ENCODE measurements at places on chromosomes 7 and 10.

- DNase-seq, result no peak
These were observed 151.6 kb upstream of the TBX20 start for GRCh38 chr7:35405461-35405860.

DNA sequence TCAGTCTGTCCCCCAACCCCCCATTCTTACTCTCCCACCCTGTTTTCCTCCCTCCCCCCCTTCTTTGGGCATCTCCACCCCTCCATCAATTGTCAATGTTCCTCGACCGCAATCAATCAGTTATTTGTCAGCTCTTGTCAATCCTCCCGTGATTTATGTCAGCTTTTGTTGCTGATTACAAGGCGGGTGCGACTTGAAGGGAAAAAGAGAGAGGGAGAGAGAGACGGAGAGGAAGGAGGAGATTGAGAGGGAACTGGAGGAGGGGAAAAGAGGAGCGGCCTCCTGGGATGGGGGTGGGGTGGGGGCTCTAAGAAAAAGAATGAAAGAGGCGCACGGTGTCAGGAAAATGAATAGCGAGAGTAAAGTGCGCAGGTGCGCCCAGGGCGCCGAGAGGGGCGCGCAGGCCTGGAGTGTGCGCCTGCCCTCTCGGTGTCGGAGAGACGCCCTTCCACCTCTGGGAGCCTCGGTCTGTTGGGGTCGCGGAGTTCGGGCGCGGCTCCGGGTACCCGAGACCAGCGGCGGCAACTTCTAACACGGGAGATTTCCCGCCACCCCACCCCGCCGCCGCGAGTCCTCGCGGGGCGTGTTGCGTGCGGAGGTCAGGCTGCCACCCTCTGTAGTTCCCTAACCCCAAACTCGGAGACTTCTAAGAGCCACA is 1.1 kb upstream of the ZNF503 start:
- no peak for DNase-seq

- no peak for DNase-seq
These were observed 103.2 kb upstream of the WAC start for GRCh38 chr10:28429573-28430216.

DNA sequence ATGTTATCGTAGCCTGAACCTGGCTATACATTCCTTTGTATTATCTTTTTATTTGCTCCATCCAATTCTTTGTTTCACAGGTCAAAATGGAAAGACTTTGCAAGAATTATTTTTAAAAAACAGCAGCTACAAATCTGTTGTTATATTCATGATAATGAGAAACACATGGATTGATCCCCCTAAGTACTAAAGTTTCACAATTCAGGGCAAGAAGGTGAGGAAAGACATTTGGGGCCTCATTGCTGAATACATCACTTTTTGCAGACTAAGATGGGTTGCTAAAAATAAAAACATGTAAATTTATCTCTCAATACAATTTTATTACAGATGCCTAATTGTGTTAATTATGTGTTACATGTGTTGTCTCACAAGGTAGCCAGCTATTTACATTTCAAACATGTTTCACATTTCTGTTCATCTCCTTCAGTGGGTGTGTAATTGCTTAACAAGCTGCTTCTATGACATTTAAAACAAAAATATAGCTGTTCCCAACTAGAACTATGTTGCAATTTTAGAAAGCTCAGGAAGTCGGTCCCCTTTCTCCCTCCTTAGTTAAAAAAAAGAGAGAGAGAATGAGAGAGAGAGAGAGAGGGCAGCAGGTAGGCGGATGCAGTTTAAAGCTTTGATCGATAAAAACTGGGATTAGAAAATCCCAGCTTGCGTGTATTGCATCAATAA is 606.3 kb upstream of the FZD8 start:
- no peak for DNase-seq

DNA sequence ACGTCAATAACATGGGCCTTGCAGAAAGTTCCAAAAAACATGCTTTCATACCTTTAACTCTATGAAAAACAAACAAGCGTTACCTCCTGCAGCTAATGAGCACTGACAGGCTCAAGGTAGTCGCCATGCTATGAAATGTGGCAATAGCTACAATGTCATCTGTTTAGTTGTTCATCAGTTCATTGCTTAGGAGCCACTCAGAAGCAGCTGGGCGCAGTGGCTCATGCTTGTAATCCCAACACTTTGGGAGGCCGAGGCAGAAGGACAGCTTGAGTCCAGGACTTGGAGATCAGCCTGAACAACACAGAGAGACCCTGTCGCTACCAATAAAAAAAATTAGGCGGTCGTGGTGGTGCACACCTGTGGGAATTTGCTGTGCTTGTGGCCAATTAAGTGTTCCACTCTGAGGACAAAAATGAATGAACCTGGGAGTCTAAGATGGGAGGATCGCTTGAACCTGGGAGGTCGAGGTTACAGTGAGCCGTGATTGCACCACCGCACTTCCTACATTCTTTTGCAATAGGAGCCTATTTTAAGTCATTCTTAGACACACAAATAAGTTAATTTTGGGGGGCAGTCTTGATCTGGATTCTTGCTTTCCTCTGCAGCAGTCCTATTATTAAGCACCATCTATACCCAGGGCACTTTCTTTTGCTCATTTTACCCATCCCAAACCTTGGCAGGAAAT is 276.2 kb upstream of the KLF14 start:
- no peak for DNase-seq

DNA sequence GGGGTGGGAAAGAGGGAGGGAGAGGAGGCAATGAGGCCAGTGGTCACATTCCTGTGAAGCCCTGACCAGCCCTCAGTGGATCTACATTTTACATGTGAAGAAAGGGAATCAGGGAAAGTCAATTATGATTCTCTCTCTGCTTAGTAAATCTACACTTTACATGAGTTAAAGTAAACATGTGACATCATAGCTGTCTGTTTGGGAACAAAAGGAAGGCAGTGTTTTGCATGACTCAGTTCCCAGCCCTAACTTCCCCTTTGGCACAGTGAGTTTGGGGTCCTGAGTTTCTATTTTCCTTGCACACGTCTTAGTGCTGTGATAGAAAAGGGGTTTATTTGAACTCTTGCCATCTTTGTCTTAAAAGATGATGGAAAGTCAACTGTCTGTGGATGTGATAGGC is 615.1 kb downstream of the SDK1 start:
- no peak for DNase-seq

DNA sequence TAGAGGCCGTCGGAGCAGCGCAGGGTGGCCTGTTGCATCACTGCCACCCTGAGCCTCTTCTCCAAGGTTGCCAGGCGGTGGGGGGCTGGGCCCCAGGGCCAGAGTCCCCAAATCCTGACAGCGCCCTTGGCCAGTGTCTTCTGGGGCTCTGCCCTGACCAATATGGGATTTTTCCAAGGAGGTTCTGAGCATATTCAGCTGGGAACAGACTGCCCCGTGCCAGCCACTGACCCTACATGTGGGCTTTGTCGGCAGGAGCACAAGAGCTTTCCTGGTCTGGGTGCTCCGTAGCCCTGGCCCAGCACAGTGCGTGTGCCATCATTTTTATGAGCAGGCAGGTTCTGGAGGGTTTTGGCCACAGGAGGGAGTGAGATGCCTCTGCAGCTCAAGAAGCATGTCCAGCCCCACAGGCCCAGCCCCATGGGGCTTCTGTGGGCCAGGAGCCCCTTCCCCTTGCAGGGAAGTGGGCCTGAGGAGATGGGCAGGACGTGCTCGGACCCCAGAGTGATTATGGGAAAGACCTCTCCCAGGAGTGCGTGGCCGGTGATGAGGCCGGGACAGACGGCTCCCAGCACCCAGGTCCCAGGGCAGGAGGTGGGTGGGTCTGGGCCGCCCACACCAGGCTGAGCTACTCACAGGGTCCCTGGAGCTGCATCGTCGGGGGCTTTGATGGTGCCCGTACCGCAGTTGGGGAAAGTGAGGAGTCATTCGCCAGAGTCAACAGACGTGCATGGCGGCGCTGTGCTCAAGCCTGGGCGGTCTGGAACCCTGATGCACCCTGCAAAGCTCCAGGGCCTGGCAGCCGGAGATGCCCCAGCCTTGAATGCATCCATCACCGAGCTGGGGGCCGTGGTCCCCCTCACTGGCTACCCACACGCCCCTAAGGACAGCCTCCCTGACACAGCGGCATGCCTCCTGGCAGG is 66.6 kb downstream of the PWWP2B start:
- DNase-seq, result peak; percentile 75

DNA sequence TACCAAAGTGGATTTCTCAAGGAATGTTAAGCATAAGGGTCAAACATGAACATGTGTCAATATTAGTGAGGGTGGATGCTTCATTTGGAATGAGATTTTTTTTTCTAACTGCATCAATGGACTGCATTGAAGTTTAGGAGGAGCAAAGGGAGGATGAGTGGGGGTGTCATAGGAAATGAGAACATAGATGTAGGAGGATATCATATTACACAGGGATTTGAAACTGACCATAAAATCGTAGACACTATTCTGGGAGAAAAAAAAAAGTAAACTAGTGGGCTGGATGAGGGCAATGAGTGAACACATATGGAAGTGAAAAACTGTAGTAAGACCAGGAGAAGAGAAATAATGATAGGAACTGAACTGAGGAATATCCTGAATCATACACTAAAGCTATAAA is 109.4 kb downstream of the SEMA3A start:
- no peak for DNase-seq

GRCh38 chr10:127041552-127041951 is 136.3 kb downstream of the DOCK1 start:
- no peak for DNase-seq

GRCh38 chr7:78222001-78222751 is 423.6 kb downstream of the PHTF2 start:
- DNase-seq, result no peak

GRCh38 chr7:67842571-67842970 is 845.9 kb downstream of the TYW1 start:
- no peak for DNase-seq

DNA sequence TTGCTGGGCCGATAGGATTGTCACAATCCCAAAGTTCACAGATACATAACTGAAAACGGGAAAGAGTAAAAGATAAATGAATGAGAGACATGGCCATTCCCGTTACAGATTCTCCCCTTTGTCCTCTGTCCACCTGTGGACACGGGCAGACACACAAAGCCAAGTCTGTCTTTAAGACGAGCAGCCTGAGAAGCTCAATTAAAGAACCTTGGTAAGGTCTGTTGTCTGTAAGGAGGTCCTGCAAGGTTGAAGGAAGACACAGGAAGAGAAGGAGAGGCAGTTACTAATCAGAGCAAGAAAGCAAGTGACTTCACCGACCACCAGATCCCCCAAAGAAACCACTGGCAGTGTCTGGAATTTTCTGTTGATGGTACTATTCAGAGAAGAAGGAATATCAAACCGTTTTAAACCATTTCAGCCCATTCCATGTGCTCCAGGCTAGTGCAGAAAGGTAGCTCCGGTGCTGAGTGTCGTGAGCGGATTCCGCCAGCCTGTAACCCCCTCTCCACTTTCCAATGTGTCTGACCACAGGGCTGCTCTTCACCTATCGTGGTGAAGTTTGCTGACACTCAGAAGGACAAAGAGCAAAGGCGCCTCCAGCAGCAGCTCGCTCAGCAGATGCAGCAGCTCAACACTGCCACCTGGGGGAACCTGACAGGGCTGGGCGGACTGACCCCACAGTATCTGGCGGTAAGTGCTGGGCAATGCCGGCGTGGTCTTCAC is 252.6 kb downstream of the CELF2 start:
- peak; percentile 85 for DNase-seq

- no peak for DNase-seq
These were observed 267.3 kb upstream of the KCND2 start for GRCh38 chr7:120005720-120006119.

DNA sequence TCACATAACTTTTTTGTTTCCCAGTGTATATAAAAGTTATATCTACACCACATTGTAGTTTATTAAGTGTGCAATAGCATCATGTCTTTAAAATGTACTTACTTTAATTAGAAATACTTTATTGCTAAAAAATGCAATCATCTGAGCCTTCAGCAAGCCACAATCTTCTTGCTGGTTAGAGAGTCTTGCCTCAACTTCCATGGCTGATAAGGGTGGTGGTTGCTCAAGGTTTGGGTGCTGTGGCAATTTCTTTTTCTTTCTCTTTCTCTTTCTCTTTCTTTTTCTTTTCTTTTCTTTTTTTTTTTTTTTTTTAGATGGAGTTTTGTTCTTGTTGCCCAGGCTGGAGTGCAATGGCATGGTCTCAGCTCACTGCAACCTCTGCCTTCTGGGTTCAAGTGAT is 360.0 kb downstream of the MAGI2 start:
- DNase-seq, result no peak

- DNase-seq, result no peak
These were observed 202.2 kb downstream of the GFRA1 start for GRCh38 chr10:116070743-116071320.

- DNase-seq, result no peak
These were observed 122.7 kb upstream of the ADCY1 start for GRCh38 chr7:45451342-45452035.

GRCh38 chr10:86729677-86730076 is 26.7 kb upstream of the BMPR1A start:
- DNase-seq, result no peak

GRCh38 chr7:8988267-8988666 is 554.9 kb downstream of the NXPH1 start:
- no peak for DNase-seq

GRCh38 chr7:101882595-101883564 is 65.5 kb downstream of the CUX1 start:
- peak; percentile 82 for DNase-seq

DNA sequence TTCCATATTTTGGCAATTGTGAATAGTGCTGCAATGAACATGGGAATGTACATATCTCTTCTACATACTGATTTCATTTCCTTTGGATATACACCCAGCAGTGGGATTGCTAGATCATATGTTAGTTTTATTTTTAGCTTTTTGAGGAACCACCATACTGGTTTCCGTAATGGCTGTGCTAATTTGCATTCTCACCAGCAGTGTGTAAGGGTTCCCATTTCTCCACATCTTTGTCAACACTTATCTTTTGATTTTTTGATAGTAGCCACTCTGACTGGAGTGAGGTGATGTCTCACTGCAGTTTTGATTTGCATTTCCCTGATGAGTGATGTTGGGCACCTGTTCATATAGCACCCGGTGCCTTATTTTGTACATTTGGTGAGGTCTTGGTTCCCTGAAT is 519.6 kb downstream of the REEP3 start:
- no peak for DNase-seq

DNA sequence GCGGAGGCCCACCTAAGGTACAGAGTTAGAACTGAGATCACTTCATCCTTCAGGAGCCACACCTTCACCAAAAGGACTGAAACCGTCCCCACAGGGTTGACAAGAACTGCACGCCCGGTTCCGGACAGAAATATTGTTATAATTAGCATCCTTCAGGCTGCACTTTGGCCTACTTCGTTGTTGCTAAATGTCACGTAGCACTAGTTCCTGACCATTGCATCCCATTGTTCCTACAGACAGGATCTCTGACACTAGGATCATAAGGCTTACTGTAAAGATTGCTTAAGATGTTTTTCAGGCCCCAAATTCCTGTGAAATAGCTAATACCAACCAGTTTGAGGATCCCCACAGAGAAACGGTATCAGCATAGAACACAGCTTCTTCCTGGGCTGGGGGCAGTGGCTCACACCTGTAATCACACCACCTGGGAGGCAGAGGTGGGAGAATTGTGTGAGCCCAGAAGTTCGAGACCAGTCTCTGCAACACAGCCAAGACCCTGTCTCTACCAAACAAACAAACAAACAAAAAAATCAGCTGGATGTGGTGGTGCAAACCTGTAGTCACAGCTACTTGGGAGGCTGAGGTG is 18.3 kb upstream of the EIF4H start:
- no peak for DNase-seq

- no peak for DNase-seq
These were observed 31.2 kb downstream of the IL2RA start for GRCh38 chr10:6030940-6031339.
